Type B pancreatic cell (in vitro differentiated cells): ENCODE measurements at places on chromosomes 1 and 21.

DNA sequence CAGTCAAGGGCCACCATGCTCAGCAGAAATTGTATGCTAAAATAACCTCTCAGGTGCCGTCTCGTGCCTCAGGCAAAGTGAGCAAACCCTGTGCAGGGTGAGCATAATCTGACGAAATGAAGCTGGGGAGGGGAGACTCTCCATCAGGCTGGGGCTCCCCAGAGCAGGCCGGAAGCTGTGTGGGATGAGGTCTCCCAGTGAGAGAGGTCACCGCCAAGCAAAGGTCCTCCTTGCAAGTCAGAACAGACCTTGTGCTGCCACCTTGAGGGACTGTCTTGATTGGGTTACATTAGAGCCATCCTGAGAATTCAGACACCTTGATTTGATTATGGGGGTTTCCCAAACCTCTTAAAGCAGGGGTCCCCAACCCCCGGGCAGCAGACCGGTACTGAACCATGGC lies 64.2 kb downstream of the ZNF684 start:
- H3K4me1 ChIP-seq = no peaks in the 10 kb centered on the region
- H3K36me3 ChIP-seq = no peaks in the 10 kb centered on the region
- peaks cover 19% of the 10 kb centered on the region for H3K27me3 ChIP-seq
- H3K27ac ChIP-seq = no peak overlapping the region
- no peak for DNase-seq

DNA sequence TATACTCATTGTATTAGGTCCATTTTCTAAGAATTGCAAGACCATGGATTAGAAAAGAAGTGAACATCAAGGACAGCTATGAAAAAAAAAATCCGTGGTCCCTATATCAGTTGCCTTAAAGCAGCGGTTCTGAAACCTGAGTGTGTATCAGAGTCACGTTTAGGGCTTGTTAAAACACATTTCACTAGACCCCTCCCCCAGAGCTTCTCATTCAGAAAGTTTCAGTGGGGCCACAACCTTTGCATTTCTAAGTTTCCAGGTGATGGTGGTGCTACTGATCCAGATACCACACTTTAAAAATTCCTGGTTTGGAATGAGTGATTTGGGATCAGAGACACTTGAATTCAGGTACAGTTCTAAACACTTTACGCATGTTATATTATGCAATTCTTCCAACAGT lies 96.1 kb upstream of the PRMT6 start:
- H3K4me1 ChIP-seq = no peaks in the 10 kb centered on the region
- no peak overlapping the region for H3K27ac ChIP-seq
- H3K4me3 ChIP-seq = no peak overlapping the region
- no peaks in the 10 kb centered on the region for H3K36me3 ChIP-seq
- no peaks in the 10 kb centered on the region for H3K27me3 ChIP-seq
- DNase-seq = no peak

GRCh38 chr1:197674286-197674685 lies 101.0 kb downstream of the DENND1B start:
- no peak overlapping the region for H3K4me3 ChIP-seq
- peaks cover 11% of the 10 kb centered on the region for H3K4me1 ChIP-seq
- no peak overlapping the region for H3K27ac ChIP-seq
- H3K27me3 ChIP-seq = no peaks in the 10 kb centered on the region
- DNase-seq = no peak

DNA sequence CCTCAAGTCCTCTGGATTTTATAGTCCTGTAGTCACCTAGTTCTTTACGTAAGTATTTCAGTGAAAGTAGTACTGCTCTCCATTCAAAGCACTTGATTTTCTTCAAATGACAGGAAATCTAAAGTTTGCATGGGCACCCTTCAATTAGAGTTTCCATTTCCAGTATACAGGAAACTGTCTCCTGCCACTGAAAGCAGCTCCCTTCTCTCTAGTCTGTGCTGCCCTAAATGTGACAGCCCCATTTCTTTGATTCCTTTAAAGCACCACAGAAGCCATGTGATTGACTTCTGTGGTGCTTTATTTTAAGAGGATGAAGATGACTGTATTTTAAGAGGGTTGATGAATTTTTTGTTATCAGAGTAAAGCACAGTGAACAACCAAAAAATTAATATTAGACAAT lies 226.1 kb downstream of the DNAH14 start:
- peaks cover 5% of the 10 kb centered on the region for H3K36me3 ChIP-seq
- no peaks in the 10 kb centered on the region for H3K27me3 ChIP-seq
- no peaks in the 10 kb centered on the region for H3K4me1 ChIP-seq
- H3K4me3 ChIP-seq = no peak overlapping the region
- no peak for DNase-seq

DNA sequence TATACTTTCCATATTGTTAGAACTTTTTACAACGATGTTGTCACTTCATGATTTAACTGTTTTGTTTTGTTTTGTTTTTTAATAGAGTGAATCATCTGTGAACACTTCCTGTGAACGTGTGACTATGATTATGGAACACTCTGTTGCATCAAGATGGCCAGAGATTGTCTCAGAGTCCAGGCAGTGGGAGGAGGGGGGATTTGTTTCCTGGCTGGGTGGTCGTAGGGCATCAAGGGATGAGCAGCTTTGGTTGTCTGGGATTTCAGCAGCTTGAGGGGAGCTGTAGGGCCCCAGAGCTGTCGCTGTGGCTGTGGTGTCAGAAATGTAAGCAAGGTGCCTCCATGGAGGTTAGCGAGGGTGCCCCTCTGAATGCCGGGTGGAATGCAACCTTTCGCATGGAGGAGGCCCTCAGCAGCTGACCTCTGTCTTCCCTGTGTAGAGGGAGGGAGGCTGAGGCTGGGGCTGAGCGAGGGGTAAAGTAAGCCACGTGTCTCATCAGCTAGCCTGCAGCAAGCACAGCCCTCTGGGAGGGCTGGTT lies 21.4 kb downstream of the NEK2 start:
- no peak for DNase-seq
- H3K36me3 ChIP-seq = no peaks in the 10 kb centered on the region
- peak overlapping the region; percentile 1 for H3K27ac ChIP-seq
- H3K4me3 ChIP-seq = no peak overlapping the region
- H3K4me1 ChIP-seq = peaks cover 17% of the 10 kb centered on the region

DNA sequence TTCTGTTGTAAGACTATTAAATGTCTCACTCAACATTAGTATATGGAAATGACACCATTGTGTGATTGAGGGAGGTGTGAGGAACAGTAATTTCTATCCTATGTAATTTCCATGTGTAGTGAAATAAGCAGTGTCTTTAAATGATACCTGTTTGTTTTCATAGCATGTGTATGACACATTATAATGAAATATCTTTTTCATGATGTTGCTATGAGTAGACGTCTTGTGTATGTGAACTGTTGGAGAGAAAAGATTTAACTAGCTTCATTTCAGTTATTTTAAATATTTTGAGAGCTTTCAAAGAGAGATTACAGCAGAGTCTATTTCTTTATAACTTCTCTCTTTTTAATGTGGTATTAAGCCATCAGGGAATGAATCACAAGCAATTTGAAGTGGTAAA lies 71.5 kb upstream of the QSOX1 start:
- H3K27ac ChIP-seq = no peak overlapping the region
- H3K36me3 ChIP-seq = peaks cover 20% of the 10 kb centered on the region
- no peak overlapping the region for H3K4me3 ChIP-seq
- no peaks in the 10 kb centered on the region for H3K27me3 ChIP-seq
- no peak for DNase-seq

DNA sequence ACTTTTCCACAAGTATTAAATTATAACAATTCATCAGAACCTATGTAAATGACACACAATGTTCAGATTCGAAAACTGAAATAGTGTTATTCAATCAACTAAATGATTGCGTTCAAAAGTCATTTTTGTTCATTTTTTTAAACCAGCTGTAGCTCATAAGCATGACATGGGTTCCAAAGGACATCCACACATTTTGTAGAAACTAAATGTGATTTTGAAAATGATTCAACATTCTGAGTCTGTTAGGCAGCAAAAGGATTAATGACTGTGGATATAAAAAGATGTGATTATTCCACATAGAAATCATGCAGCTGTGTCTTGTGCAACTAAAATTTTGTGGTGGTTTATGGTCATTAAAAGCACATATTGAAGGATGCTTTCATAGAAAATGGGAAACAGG lies 204.5 kb downstream of the BRINP3 start:
- no peak for DNase-seq
- H3K27ac ChIP-seq = no peak overlapping the region
- no peaks in the 10 kb centered on the region for H3K36me3 ChIP-seq
- no peak overlapping the region for H3K4me3 ChIP-seq
- no peaks in the 10 kb centered on the region for H3K27me3 ChIP-seq
- H3K4me1 ChIP-seq = no peaks in the 10 kb centered on the region

- H3K27me3 ChIP-seq = peaks cover 19% of the 10 kb centered on the region
- H3K36me3 ChIP-seq = no peaks in the 10 kb centered on the region
- H3K4me1 ChIP-seq = peaks cover under 1% of the 10 kb centered on the region
- no peak overlapping the region for H3K4me3 ChIP-seq
- no peak overlapping the region for H3K27ac ChIP-seq
Observed at GRCh38 chr1:154879038-154879421, 8.9 kb upstream of the KCNN3 start.

- H3K4me1 ChIP-seq = peaks cover 12% of the 10 kb centered on the region
- peak overlapping the region; percentile 94 for H3K4me3 ChIP-seq
- H3K36me3 ChIP-seq = no peaks in the 10 kb centered on the region
- H3K27ac ChIP-seq = peak overlapping the region; percentile 80
Observed at GRCh38 chr1:43286115-43286514, 734 bp upstream of the C1orf210 start.

GRCh38 chr1:52098139-52098871 lies 42.2 kb downstream of the BTF3L4 start:
- no peak overlapping the region for H3K4me3 ChIP-seq
- H3K36me3 ChIP-seq = no peaks in the 10 kb centered on the region
- peak; percentile 8 for DNase-seq
- H3K27me3 ChIP-seq = no peaks in the 10 kb centered on the region
- H3K4me1 ChIP-seq = peaks cover 8% of the 10 kb centered on the region

DNA sequence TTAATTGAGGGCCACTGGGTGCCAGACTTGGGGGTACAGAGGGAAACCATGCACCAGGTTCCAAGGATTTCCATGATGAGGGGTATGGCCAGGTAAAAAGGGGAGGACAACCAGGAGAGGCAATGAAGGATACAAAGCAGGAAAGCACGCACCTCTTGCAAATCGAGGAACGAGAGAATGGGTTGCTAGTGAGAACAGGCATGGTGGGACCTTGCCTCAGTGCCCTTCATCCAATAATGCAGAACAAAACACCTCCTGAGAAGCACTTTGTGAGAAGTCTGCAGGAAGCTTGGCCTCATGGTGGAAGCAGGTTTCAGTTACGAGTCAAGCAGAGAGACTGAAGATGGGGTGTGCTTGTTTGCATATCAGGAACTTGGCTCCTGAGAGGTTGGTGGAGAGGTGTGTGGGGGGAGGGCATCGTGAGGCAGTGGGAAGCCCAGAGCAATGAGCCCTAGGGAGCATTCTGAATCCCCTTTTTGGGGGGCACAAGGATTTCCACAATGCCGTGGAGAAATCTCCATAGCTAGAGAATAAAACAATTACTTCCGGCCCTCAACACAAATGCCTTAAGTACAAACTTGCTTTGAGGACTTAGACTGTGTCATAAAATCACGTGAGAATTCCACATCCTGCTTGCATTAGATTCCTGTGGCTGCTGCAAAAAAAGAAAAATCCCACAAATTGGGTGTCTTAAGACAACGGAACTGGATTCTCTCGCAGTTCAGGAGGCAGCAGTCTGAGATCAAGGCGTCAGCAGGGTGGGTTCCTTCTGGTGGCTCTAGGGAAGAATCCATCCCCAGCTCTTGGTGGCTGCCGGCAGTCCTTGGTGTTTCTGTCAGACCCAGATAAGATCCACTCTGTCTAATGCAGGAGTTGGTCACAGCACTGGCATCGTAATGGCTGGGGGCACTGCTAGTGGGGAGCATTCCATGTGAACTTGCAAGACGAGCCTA lies 54.9 kb upstream of the BACE2 start:
- H3K27me3 ChIP-seq = peaks cover 10% of the 10 kb centered on the region
- peak overlapping the region; percentile 34 for H3K4me3 ChIP-seq
- no peak overlapping the region for H3K27ac ChIP-seq

DNA sequence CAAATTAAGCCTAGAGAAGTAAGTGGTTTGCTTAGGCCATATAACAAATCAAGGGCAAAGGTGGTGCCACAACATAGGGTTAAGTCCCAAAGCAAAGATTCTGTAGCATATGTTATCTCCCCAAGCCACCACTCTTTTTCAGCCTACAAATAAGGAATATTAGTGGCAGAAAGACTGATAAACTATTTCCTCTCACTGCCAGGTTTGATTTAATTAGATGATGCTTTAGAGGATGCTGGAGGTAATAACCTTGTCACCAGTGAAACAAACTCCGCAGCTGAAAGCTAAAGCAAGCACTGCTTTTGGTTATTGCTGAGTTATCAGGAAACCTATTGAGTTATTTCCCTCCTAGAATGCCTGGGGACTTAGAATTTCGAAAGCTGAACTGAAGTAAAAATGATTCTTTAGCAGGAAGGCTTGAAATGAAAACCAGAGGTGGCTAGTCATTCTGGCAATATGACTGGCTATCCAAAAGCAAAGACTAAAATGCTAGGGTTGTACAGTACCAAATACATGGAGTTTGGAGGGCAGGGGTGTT lies 145.2 kb downstream of the SYT2 start:
- no peak overlapping the region for H3K27ac ChIP-seq
- H3K4me3 ChIP-seq = no peak overlapping the region
- DNase-seq = no peak
- H3K36me3 ChIP-seq = peaks cover 9% of the 10 kb centered on the region

GRCh38 chr1:23910553-23911246 lies 2.5 kb downstream of the CNR2 start:
- DNase-seq = no peak
- H3K27ac ChIP-seq = no peak overlapping the region
- no peaks in the 10 kb centered on the region for H3K4me1 ChIP-seq
- no peaks in the 10 kb centered on the region for H3K36me3 ChIP-seq

DNA sequence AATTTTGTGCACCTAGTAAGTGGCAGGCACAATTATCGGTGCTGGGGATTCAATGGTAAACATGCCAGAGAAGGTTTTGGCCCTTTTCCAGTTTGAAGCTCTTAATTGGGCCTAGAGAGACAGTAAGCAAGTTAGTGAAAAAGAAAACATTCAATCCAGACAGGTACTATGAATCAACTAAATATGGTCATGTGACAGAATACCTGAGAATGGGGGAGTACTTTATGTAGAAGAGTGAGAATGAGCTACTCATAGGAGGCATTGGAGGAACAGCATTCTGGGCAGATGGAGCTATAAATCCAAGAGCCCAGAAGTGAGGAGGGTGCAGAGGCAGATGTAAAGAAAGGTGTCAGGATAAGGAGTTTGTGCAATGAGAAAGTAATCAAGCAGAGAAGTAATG lies 1017.9 kb downstream of the ADGRL2 start:
- no peak overlapping the region for H3K4me3 ChIP-seq
- H3K4me1 ChIP-seq = peaks cover 9% of the 10 kb centered on the region
- no peak overlapping the region for H3K27ac ChIP-seq
- peaks cover 4% of the 10 kb centered on the region for H3K36me3 ChIP-seq
- H3K27me3 ChIP-seq = peaks cover 3% of the 10 kb centered on the region
- DNase-seq = no peak
